ENCODE measurements at places on chromosomes 2 and 18.

GRCh38 chr2:206160125-206160806, 571 bp downstream of the EEF1B2 start:
- no peak for DNase-seq

DNA sequence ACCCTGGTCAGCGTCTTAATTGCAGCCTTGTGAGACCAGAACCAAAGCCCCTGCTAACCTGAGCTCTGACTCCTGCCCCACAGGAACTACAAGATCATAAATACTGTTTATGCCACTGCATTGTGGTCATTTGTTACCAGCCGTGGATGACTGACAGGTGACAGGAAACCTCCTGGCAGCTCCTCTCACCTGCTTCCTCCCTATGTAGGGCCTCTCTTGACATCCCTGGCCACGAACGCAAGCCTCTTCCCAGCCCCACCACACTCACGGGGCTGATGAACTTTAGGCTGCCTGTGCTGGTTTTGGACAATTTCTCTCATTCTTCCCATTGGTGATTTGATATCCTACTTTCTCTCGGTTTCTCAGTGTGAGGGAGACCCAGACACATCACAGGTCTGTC, 357.2 kb upstream of the MYT1L start:
- no peak for DNase-seq

GRCh38 chr2:46486436-46486835, 7.1 kb downstream of the TMEM247 start:
- DNase-seq: no peak

DNA sequence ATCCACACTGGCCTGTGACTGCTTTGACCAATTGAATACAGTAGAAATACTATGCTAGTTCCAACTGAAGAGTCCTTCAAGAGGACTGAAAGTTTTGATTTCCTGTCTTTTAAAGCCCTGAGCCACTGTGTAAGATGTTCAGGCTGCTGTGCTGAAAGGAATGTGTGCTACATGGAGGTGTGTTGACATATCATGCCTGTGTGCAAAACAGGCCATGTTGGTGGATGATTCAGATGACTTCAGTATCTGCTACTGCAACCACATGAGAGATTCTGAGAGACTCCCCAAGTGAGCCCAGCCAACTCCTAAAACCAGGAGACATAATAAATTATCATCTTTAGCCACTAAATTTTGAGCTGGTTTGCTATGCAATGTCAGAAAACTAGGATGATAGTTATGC, 662.9 kb downstream of the ZEB2 start:
- no peak for DNase-seq

DNA sequence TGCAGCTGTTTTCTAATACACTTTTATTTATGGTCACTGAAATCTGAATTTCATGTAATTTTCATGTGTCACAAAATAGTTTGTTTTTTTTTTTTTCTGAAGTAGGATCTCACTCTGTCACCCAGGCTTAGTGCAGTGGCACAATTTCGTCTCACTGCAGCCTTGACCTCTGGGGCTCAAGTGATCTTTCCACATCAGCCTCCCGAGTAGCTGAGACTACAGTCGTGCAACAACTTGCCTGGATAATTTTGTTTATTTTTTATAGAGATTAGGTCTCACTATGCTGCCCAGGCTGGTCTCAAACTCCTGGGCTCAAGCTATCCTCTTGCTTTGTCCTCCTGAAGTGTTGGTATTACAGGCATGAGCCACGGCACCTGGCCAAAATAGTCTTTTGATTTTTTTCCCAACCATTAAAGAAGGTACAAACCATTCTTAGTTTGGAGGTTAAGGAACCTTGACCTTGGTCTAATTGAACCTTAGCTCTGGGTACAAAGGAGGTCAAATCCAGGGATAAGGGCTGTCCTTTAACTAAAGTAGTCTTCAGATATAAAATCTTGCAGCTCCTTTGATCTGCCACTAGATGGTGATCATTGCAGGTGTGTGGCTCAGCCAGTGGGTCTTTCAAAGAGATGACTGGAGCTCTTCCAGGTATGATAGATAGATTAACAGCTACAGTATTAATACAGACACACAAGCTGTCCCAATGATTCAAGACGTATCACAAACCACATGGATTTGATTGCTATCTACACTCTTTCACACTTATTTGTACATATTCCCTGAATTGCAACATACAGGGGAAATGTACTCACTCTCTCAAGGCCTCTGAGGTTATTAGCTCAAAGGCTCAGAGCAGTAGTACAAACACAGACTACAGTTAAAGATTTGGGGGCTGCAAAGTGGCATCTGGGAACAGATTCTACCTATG, 4.7 kb upstream of the KRCC1 start:
- DNase-seq: no peak
